ENCODE measurements at places on chromosomes 2 and 18.

DNA sequence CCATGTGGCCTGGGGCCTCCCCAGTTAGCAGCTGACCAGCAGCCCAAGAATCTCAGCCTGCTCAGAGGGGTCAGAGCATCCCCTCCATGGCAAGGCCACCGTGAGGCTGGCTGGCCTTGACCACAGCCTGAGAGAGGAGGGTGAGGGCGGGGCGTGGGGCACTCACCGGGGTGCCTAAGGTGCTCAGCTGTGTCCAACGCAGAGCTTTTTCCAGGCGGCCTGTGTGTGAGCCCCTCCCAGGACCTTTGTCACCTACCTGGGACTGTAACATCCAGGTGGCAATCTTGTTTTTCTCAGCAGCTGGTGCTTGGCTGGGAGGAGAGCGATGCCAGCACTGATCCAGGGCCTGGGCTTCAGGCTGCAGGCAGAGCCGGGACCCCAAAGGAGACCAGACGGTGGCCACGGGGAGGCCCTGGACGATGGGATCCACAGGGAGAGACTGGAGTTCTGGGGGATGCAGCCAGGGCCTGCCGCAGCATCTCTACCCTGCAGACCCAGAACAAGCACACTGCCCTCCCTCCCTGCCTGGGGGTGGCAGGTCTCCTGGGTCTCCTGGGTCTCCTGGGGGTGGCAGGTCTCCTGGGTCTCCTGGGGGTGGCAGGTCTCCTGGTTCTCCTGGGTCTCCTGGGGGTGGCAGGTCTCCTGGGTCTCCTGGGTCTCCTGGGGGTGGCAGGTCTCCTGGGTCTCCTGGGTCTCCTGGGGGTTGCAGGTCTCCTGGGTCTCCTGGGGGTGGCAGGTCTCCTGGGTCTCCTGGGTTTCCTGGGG, 12.3 kb downstream of the SNED1 start:
- no peak for DNase-seq

DNA sequence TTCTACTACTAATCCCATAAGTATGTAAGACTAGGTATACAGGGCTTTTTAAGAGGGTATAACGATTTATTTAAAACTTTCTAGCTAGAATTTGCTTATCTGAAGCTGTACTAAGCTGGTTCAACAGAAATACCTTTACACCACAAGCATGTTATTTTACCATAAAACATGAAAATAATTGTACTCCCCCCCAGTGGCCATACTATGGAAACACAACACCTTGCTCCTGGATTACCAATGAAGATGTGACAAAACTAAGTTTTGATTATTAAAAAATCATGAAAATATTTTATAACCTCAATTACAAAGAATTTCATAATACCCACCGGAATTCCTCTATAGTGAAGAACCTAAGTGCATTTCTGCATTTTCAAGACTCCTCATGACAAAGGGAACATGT, 27.3 kb downstream of the LPIN2 start:
- DNase-seq = no peak

GRCh38 chr2:124683536-124684428, 658.7 kb downstream of the CNTNAP5 start:
- no peak for DNase-seq

GRCh38 chr2:63819256-63819655, 22.4 kb upstream of the UGP2 start:
- DNase-seq = no peak
